Activated CD8-positive, alpha-beta memory T cell treated with anti-CD3 and anti-CD28 coated beads for 1 hour (primary cell): ENCODE measurements at places on chromosomes 16 and 17.

DNA sequence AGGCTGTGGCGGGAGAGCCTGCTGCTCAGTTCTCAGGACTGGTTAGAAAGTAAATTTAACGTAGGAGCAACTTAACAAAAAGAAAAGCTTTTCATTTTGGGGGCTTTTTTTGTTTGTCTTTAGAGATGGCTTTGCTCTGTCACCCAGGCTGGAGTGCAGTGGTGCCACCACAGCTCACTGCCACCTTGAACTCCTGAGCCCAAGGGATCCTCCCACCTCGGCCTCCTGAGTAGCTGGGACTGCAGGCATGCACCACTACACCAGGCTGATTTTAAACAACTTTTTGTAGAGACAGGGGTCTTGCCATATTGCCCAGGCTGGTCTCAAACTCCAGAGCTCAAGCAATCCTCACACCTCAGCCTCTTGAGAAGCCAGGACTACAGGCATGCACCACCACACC is 205.0 kb downstream of the RPTOR start:
- DNase-seq: no peak

- DNase-seq: no peak
These were observed 1.4 kb upstream of the SLX4 start for GRCh38 chr16:3612510-3613466.

- no peak for DNase-seq
These were observed 44.6 kb downstream of the SMIM36 start for GRCh38 chr17:55466671-55467070.

- no peak for DNase-seq
These were observed 79.3 kb downstream of the ABCC12 start for GRCh38 chr16:48076455-48077012.

GRCh38 chr17:71168053-71168741 is 952.6 kb upstream of the SOX9 start:
- no peak for DNase-seq

DNA sequence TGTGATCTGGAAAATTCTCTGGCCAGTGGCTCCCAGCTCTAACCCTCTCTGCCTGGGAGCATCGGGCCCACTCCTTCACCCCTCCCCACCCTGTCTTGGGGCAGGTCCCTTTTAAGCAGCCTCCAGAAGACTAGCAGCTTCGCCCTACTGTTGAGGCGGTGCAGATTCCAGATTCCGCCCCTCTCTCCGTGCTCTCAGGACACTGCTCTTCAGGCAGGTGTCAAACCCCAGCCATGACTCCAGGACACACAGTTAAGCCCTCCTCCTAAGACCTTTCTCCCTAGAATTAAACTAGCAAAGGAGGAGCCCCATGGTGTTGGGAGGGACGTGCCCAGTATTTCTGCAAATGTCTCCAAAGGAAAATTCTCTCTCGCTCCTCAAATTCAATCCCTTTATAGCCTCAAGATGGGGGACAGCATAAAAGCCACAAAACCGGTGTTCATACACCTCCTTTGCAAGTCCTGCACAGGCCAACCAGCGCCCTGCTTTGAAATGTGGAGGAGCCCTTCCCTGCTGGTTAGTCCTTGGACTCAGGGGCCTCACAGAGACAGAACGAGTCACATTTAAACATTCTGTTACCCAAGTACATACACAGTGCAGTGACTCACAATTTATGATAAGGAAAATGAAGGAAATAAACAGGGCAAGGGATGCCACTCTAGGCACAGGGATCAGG is 7.2 kb downstream of the LPO start:
- DNase-seq: no peak

DNA sequence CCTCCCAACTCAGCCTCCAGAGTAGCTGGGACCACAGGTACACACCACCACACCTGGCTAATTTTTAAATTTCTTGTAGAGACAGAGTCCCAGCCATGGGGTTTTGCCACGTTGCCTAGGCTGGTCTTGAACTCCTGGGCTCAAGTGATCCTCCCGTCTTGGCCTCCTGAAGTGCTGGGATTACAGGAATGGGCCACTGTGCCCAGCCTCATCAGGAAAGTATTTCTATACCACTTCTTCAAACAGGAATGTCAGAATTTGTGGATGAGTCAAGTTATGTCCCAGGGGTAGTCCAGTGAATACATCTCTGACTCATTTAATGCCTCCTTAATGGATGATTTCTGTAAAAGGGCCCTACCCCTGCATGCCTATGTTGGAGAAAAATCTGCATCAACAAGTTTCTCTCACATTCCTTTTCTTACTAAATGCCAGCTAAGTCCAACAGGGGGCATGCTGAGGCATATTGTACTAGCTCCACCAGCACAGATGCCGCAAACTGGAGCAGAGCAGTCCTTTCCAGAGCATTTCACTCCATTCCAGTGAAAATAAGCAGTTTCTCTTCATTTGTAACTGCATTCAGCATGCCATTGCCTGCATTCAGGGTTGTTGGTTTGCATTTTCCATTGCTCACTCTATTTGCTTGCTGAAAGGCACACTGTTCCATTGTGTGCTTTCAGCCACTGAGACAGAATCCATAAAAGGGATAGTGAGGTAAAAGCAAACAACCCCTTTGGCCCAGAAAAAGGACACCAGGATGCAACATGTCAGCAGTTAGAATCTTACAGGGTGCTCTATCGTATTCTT is 5.3 kb upstream of the CAVIN1 start:
- no peak for DNase-seq

DNA sequence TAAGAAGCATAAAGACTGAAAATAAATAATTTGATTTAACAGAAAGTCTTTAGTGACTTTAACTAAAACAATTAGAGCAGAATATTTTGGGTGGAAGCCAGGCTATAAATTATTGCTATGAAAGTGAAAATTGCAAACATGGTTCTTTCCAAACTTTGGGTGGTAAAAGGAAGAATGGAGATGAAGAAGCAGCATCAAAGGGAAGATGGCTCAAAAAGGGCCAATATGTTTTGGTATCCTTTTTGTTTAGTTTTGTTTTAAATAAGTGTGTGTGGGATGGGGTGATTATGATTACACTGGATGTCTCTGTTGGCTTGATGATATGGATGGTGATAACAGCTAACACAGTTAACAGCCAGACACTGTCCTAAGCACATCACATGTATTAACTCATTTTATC is 153.7 kb downstream of the CYB561 start:
- no peak for DNase-seq

DNA sequence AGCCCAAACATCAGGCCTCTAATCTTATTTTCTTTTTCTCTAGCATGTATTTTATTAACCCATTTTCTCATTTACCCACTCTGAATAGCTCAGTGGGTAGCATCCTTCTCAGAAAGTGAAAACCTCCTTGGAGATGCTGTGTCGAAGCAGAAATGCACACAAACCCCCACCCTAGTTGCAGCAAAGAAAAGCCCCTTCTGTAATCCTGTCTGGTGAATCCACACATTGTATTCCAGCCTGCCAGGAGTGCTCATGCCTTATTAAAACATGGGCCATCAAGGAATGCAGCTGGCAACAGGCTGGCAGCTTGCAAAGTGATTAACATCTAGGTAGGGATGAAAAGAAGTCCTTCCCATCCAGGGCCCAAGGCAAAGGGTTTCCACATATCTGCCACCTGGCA is 39.7 kb upstream of the AXIN2 start:
- DNase-seq: no peak
